Cerebellar nuclear complex (tissue), 1 donor: ENCODE measurements at places on chromosomes 13 and 19.

GRCh38 chr13:84994582-84994981, 804.6 kb downstream of the SLITRK6 start:
- DNase-seq = no peak

- no peak for DNase-seq
Observed at GRCh38 chr19:45828523-45828922, 13.4 kb upstream of the RSPH6A start.

DNA sequence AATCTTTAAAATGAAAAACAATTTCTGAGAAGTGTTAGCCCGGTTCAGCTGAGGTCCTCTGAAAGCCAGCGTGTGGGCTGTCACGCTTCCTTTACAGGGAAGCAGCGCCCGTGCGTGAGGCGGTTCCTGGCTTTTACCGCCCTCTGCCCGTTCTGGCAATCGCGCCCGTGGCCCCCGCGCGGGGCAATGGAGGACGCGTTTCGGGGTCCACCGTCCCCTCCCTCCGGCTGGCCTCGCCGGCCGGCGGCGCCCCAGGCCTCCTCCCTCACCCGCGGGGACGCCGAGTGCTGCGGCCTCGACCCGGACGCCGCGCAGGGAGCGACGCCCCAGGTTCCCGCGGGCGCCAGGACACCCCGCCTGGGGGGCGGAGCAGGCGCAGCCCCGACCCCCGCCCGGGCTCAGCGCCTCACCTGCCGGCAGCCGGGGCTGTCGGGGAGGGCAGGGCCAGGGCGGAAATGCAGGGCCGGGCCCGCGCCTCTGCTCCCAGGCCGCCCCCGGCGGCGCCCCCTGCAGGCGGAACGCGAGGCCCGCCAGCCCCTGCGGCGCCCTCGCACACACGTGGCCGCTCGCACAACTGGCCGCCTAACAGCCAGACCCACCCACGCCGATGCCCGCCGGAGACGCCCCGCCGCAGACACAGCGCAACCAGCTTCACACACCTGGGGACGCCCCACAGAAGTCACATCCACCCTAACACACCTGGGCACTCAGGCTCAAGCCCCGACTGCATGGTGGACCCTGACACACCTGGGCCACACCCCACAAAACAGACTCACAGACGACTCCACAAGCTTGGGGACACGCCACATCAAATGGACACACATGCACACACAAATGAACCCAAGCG, at the start of gene GGACT:
Gene GGACT, minus strand, starts transcription at position 459 of the 847 bp plus-strand sequence. CDS start 56,198 bp downstream, outside the sequence.
- no peak for DNase-seq

DNA sequence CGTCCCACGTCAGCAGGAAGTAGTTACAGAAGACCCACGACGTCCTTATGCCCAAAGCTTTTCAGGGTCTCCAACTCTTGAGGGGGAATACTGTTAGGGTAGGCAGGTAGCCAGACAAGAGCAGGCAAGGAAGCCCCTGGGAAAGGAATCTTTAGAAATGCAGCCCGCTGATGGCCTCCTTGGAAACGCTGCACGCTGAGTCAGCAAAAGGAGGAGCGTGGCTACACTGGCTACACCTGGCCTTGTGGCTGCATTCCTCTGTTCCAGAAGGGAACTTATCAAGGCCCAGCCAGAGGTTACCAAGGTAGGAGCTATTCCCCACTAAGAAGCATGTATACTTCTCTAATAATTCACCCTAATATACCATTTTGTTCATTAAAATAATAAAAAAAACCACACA, 2.0 kb downstream of the ERVV-1 start:
- no peak for DNase-seq

GRCh38 chr13:43804461-43805070, 17.8 kb upstream of the ENOX1 start:
- no peak for DNase-seq

DNA sequence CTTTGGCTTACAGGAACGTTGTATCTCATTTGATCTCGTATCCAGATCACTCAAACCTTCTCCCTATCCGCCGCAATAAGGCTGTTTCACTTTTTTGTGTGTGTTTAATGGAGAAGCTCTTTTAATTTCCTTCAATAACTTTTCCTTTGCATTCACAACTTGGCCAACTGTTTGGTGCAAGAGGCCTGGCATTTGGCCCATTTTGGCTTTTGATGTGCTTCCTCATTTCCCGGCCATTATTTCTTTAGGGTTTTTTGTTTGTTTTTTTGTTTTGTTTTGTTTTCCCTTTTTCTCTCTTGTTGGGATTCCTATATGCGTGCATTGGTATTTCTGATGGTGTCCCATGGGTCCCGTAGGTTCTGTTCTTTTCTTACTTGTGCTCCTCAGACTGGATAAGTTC, 6.1 kb upstream of the UPF3A start:
- DNase-seq = no peak

- DNase-seq = no peak
Observed at GRCh38 chr13:113645329-113645728, 12.7 kb downstream of the ATP4B start.

GRCh38 chr19:54026656-54027055, 35.2 kb downstream of the CACNG6 start:
- no peak for DNase-seq

GRCh38 chr19:47653856-47654255, 44.9 kb downstream of the BICRA start:
- no peak for DNase-seq

GRCh38 chr19:15433519-15434069, 14.8 kb upstream of the AKAP8L start:
- DNase-seq = no peak

GRCh38 chr19:38239816-38240215, 15.8 kb upstream of the DPF1 start:
- no peak for DNase-seq

- DNase-seq = no peak
Observed at GRCh38 chr13:94713561-94714182, 1.3 kb upstream of the SOX21 start.
